Heart right ventricle (tissue), 16 donors: ENCODE measurements at places on chromosomes 1 and 21. TPM values are rescaled to one million over a fixed set of nuclear protein-coding genes. Genes with fewer than 3 reads are reported as not detected.

The HENMT1 gene
- 0.66 TPM for polyA plus RNA-seq

DNA sequence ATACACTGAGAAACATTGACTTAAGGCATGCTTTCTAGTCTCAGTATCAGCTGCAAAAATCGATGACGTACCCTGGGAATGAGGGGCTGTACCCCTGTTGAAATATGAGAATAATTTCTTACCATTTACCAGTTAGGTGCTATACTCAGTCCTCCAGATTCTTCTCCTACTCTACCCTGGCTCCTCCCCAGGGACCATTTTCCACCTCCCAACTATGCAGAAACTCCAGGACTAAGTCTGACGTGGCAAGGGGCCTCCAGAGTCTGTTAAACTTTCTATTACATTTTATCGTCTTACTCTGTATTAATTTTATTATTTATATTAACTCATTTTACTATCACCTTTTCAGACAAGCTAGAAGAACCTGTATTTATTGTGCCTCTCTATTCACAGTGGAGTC is 124.3 kb downstream of the CYYR1 start:
- DNase-seq, result no peak

The POTED gene
- not detected for polyA plus RNA-seq

GRCh38 chr1:228555074-228555994 is 68.2 kb downstream of the RNF187 start:
- no peak for DNase-seq

The CD1C gene
- polyA plus RNA-seq, result not detected

DNA sequence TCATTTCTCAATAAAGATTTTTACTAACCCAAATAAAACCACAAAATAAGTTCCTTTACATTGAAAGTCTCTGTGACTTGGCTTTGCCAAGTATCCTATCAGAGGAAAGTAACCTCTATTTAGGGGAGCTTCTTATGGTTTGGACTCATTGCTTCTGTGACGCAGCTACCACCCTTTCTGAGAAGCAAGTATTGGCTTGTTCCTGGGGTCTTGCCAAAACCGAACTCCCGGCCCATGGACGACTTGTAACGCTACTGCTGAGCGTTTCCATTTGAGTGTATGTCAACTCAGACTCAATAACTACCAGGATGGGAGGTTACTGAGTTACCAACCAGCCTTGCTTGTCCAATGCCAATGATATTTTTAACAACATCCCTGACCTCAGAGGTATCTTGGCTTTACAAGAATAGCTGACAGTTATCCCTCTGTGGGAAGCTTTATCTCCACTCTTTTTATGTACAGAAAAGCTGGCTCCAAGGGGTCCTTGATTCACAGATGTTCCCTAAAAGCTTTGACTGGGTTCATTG is 911.9 kb downstream of the TTLL7 start:
- DNase-seq, result no peak

- DNase-seq, result peak; percentile 59
Observed at GRCh38 chr1:40848530-40849189, 13.5 kb downstream of the CITED4 start.

DNA sequence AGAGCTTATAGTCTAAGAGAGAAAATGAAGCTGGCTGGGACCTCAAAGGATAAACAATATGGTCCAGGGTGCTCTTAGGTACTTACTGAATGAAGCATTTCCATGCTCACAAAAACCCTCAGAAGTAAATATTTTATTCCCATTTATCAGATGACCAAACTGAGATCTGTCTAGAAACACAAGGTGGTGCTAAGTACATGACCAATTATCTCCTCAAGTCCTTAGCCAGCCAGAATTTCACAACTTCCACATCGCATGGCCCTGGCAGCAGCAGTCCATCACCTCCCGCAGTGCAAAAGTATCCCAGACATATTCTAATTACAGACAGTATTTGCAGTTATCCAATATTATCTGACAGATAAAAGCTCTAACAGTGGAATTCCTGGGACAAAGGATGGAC is 321.7 kb upstream of the PROX1 start:
- DNase-seq, result no peak

The PDE9A gene
- polyA plus RNA-seq, result 7.0 TPM

The HTR6 gene
- not detected for polyA plus RNA-seq

The SF3B4 gene
- 12.6 TPM for polyA plus RNA-seq

DNA sequence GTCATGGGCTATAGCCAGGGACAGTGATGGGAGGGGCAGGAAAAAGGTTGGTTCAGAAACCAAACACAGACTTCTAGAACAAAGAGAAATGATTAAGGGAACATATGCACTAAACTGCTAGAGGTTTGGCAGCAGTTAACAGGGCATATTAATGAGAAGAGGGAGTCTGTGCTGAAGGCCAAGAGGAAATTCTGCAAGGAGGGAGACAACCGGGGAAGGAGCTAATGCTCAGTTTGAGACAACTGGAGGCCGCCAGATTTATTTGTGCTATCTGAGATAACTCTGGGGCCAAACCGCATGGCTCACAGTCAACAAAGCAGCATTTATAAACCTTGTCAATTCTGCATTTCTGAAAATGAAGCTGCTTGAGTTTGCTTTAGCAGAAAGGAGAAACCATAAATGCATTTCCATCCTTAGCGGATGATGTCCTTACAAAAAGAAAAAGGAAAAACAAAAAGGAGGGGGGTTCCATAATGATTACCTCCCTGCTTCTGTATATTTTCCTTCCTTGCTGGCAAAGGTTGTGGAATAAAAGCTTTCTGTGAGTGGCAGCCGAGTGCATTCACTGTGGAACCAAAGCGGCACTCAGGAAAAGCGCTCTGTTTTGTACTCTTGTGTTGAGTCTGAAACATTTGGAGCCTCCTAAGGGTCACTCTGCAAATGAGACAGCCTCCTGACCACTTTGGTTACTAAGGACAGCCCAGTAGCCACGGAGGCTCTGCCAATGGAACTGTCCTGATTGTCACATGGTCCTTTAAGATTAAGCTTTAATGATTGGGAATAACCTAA is 70.3 kb downstream of the SIM2 start:
- DNase-seq, result no peak

DNA sequence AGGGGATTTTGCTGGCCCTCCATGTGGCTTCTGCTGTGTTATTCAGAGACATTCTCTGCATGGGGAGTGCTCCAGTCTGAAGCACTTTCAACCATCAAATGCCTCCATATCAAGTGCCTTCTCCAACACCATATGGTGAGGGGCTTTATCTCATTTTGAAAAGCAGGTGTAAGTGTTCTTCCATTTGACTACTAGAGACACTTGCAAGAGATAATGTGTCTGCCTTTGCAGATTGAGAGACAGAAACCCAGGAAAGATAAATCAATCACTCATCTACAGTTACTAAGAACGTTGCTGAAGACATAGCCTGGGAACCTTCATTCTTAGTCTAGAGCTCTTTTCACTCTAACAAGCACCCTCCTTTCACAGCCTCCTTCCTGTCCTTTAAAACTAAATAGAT is 29.5 kb upstream of the REG4 start:
- DNase-seq, result no peak

- no peak for DNase-seq
Observed at GRCh38 chr1:14372526-14372925, 226.0 kb upstream of the KAZN start.

DNA sequence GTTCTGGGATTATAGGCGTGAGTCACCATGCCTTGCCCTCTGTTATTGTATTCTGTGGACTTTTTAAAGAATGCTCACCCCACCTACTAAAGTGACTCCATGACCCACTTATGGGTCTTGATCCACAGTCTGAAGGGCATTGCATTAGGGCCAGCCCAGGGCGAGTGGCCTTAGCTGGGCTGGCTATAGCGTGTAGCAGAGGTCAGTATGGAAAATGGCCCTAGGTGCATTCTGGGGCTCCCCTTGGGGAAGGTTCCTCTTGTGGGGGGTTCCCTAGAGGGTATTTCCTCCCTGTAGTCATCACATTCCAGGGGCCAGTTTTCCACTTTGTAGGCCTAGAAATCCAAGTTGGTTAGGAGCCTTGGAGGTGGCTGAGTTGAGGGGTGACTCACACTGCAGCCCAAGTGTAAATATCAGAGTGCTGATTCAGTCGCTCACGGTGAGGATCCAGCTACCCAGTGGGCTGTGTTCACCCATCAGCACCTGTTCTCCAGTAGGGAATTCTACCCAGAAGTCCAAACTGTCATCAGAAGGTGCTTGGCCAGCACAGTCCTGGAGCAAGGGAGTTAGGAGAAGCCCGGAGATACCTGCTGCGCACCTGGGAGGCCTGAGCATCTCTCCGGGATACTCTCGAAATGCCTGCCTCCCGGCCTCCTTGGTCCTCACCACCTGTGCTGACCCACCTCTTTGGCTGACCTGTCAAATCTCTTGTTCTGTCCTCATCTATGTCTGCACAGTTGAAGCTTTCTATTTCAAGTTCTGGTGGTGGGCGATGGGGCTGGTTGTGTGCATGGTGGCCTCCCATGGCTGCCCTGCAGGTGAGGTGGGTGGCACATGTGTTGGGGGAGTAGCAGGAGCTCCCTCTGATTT is 52.2 kb downstream of the NENF start:
- DNase-seq, result no peak

The HSPB7 gene
- polyA plus RNA-seq, result 6,425 TPM

DNA sequence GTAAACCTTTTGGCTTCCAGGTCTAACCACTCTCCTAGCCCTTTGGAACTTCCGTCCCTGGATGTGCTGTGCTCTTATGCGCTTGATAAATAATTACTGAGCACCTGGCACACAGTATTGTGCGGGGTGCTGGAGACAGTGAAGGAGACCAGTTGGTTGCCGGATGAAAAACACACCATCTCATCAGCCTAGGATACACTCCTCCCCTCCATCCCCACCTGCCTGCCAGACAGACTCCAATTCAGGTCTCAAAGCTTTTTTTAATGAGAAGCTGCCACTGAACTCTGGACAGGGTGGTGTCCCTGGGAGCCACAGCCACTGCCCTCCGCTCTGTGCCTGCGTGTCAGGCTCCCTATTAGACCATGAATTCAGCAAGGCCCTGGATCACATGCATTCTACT is 9.2 kb downstream of the GNB1 start:
- DNase-seq, result no peak

DNA sequence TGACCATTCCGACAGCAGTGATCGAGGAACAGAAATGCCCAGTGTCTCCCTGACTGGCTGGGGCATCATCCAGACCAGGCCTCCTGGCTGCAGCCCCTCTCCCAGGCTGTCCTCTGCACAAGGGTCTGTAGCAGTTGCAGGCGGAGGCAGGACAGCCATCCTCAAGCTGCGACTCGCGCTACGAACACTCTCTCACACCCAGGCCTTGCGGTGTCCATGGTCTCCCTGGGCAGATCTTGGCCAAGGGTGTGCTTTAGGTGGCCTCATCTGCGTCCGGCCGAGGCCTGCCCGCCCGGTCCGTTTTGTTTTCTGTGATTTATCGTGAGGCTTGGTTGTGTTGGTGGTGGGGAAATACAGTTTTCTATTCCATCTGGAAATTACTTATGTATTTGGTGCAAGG is 15.7 kb downstream of the FTCD start:
- no peak for DNase-seq

DNA sequence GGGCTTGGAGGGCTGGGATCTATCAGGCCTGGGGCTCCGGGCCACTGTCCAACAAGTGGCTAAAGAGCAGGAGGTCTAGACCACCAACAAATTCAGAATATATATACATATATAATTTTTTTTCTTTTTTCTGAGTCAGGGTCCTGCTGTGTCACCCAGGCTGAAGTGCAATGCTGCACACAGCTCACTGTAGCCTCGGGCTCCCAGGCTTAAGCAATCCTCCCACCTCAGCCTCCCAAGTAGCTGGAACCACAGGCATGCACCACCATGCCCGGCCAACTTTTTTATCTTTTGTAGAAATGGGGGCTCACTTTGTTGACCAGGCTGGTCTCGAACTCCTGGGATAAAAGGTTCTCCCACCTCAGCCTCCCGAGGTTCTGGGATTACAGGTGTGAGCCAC is 6.8 kb upstream of the LAPTM5 start:
- no peak for DNase-seq

The CD5L gene
- 0.01 TPM for polyA plus RNA-seq

The LMNA gene
- polyA plus RNA-seq, result 286 TPM

DNA sequence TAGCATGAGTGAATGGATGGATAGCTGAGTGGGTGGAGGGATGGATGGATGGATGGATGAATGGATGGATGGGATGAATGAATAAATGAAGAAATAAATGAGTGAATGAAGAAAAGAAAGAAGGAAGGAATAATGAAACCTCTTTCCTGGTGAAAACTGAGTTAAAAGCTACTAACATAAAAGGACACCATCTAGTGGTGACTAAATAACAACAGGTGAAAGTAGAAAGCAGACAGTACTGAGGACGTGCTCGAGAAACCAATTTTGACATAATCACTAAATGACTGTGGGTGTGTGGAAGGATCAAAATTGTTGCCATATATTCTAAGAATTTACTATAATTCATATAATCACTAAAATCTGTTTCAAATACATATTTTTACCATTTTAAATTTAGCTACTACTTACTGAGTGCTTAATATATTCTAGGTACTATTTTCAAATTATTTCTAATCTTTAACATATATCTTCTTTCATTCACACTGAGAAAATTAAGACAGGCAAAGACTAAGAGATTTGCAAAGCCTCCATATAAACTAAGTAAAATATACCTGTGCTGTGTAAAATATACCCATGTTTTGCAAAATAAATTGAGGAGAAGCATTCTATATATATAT is 522.9 kb downstream of the LRRIQ3 start:
- no peak for DNase-seq

The OLIG2 gene
- not detected for polyA plus RNA-seq

DNA sequence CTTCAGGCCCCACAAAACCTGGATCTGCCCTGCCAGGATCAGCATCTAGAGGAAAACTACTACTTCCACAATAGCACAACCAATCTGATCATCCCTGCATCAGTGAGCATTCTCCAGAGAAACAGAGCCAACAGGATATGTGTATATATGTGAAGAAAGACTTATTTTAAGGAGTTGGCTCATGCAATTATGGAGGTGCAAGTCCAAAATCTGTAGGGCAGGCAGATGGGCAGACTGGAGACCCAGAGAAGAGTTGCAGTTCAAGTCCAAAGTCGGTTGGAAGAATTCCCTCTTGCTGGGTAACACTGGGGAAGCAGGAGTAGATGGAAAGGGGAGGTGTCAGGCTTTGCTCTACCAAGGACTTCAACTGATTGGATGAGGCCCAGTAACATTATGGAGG is 4.9 kb upstream of the HENMT1 start:
- no peak for DNase-seq

DNA sequence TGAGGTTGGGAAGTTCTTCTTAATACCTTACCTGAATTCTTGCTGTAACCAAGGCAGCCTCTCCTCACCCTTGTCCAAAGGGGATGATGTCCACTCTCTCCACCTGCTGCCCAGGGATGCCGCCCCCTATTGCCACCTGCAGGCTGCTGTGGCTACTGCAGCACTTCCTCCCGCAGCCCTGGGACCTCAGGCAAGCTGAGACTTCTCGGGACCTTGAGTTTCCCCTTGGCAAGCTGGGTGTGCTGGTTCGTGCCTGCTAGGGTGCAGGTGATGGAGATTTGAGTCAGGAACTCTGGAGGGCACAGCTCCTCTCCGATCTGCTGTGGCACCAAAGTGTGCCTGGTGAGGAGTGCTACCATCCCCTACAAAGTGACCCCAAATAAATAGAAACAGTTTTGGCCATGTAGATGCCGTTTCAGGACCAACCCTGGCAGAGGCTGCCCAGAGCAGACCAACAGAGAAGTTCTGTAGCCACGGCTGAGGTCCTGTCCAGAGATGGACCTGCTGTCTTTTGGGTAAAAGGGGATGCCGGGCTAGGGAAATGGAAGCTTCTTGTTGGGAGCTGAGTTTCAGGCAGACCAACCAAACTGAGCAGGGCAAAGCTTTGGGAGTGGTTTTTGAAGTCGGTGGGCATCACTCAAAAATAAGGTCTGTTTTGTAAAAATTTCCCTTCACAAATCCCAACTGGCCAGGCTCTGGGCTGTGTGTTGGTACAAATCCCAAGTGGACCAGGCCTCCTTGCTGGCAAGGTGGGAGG is 31.7 kb downstream of the RUNX3 start:
- peak; percentile 40 for DNase-seq

GRCh38 chr1:86396498-86396890 is 371 bp upstream of the ODF2L start:
- no peak for DNase-seq
